MM.1S (cell line): ENCODE measurements at places on chromosomes 16 and 17.

DNA sequence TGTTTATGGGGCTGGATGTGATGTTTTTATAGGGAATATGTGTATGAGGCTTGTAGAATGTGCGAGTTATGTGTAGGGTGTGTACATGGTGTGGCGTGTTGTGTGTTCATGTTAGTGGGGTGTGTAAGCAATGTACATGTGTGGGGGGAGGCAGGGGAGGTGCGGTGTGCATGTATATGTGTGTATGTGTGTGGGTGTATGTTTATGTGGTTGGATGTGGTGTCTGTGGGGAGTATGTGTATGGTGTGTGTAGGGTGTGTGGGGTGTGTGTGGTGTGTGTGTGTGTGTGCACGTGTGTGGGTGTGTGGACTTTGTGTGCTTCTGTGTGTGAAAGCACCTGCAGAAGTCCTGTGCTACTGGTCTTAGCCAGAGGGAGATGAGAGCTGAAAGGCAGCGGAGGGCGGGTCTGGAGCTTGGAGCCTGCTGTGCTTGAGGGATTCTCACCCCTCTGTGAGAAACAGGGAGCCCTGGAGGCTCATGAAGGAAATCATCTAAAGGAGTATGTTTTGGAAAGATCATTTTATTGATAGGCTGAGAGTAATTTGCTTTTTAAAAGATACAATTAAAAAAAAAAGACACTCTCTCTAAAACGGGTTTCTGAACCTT, 222.7 kb downstream of the HS3ST4 start:
- DNase-seq, result no peak

GRCh38 chr16:84603140-84603816, 14.6 kb downstream of the COTL1 start:
- DNase-seq, result no peak

DNA sequence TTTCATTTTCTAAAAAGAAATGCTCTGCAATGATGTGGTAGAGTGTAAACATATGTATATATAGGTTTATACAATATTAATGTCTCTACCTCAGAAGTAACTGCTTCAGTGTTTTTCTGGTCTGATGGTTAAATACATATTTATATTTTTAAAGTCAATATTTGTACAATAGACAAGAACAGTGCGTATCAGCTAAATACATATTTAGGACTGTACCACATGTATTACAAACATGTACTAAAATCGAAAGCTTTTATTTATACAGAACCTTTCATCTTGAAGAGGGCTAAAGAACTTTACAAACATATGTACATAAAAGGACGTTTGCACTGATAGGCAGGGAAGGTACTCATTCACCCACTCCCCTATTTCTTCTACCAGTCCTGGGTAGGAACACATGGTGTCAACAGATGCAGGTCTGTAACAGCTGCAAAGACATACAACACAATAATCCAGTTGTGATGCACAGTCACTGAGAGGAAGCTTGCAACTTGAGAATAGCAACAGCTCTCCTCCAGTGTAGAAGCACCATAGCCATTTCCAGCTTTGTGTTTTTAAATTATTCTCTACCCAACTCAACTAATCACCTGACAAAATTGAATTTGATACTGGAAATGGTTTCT, 206.9 kb upstream of the C17orf78 start:
- no peak for DNase-seq

GRCh38 chr16:49495596-49496355, 122.2 kb downstream of the C16orf78 start:
- DNase-seq, result no peak

DNA sequence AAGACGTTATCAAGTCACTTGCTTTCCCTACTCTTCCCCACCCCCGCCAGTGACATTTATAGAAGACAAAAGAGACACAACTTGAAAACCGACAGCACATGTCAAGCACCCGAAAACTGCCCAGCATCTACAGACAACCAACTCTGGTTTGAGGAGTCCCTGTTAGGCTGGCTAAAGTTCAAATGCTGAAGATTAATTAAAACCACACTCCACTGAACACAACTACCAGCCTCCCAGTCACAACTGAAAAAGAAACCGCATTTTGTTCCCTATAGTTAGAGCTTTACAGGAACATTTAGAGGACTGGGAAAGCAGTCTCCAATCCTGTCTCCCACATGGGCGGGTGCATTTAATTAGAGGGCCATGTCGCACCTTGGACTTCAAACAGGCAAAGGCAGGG, 73.0 kb upstream of the COX10 start:
- DNase-seq, result no peak

DNA sequence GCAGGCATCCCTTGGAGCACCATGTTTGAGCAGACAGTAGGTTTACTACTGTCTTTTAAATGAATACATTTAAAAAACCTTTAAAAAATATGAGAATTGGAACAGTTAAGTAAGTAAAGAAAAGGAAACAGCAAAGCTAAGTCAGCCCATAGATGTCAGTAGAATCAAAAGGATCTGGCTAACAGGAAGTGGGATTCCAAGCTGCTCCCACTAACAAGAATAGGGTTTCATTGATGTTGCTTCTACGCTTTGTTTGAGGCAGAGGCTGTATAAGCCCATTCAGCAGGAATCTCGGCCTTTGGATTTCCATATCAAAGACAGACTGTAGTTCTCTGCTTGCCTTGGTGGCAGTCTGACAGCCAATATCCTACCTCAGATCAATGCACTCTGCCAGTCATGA, 122.9 kb upstream of the ELAC2 start:
- no peak for DNase-seq

GRCh38 chr17:600576-601243, 113.9 kb downstream of the VPS53 start:
- DNase-seq, result no peak

- DNase-seq, result no peak
Measured at GRCh38 chr16:75053791-75054555, 55.1 kb downstream of the ZNRF1 start.

- no peak for DNase-seq
Measured at GRCh38 chr17:22461460-22462145, 769.3 kb downstream of the KCNJ18 start.

GRCh38 chr17:58272367-58273280, 8.1 kb downstream of the MPO start:
- no peak for DNase-seq

DNA sequence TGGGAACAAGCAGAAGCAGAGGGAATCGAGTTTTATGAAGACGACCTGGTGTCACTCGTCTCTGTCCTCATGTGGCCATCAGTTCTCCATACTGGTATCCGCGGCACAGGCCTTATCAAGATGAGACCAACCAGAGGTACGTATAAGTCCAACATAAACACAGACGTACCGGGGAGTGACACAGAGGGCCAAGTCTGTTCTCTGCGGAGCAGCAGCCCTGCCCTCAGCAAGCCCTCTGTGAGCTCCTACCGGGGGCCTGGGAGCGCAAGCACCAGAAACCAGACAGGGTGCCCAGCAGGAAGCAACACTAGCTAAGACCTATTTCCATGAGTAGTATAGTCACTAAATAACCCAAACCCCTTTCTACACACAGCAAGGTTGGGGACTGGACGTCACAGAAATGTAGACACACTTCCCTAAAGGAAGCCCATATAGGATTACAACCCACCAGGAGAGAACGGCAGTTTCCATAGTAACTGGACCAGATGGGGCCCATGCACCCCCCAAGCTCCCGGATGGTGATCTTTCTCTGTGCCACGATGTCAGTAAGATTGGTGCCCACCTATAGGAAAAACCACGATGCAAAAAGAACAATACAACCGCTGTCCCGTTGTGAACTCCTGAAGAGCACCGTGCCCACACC, 911 bp downstream of the ARL16 start:
- no peak for DNase-seq

DNA sequence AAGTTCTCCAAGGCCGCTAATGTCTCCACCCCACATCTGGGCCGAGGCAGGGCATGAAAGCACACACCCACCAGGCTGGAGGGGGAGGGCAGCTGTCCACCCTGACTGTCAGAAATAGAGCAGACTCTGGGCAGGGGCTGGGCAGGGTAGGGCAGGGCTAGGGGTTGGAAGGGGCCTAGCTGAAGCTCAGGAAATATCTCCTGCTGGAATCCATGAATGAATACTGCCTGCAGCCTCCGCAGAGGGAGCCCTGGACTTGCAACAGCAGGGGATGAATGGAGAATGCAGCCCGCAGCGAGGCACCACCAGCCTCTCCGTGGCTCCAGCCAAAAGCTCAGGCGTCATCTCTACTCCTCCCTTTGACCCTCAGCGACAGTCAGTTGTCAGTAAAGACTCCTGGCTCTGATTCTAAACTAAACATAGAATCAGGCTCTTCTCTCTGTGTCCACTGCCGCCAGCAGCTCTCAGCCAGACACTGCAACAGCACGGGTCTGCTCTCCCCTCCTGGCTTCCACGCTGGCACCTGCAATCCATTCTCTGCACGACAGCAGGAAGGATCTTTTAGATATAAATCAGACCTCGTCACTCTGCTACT, 23.9 kb upstream of the NGFR start:
- DNase-seq, result no peak

DNA sequence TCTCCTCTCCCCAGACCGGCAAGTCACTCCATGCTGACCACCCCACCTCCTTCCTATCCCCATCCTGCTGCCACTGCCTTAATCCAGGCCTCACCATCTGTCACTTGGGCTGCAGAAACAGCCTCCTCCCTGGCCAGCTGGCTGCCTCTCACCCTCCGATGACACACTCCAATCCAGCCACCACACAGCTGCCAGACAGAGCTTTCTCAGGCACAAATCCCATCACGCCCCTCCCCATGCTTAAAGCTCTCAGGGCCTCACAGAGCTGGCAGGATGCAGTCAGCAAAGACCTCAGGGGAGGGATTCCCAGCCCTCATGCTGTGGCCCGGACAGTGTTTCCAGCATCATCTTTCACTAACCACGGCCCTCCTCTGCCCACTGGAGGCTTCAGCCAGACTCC, 13.7 kb downstream of the CAMKK1 start:
- DNase-seq, result no peak

DNA sequence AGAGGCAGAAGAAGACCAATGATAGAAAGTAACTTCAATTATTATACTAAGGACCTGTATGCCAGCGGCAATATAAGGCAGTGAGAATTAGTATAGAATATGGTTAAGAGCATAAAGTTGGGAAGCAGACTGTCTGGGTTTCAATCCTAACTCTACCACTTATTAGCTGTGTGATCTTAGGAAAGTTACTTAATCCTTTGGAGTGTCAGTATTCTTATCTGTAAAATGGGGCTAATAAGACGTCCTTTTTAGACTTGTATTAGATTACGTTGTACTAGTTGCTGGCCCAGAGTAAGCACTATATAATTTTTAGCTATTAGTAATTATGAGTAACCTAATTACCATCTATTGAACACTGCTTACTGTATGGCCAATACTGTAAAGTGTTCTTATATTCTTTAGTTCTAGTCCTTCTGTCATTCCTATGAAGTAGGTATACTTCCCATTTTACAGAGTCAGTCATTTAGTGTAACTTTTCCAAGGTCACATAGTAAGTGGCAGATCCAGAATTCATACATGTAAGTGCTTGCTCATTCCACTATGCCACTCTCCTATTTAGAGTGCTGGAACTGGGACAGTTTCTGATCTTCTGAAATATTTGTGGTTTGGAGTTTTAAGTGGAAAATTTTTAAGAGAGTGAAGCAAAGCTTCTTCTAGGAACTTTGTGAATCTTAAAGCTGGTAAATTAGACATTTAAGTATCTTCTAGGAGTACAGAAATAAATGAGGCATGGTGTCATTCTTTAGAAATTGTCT, 22.5 kb downstream of the HEATR9 start:
- DNase-seq, result no peak

DNA sequence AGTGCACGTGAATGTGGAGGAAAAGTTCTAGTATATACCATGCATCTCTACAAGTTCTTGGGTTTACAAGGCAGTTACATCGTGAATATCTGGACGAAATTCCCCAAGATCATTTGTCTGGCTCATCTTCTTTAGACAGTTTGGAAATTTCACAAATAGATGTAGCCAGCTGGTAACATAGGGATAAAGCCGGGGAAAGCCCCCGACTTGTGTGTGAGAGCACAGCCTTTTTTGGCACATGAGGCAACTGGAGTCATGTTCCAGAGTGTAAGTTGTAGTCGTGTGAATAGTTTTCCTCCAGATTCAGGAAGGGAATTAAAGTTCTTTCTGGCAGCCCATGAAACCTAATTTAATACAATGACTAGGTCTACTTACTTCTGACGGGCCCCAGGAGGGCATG, 62.3 kb downstream of the MARCHF10 start:
- no peak for DNase-seq

GRCh38 chr17:145671-146541, 8.5 kb downstream of the SCGB1C2 start:
- no peak for DNase-seq

GRCh38 chr17:43832976-43833829, at the start of gene MPP3:
MPP3 (minus strand) TSS chr17:43833146; CDS start chr17:43831906, 1,240 bp downstream.
- peak; percentile 38 for DNase-seq

DNA sequence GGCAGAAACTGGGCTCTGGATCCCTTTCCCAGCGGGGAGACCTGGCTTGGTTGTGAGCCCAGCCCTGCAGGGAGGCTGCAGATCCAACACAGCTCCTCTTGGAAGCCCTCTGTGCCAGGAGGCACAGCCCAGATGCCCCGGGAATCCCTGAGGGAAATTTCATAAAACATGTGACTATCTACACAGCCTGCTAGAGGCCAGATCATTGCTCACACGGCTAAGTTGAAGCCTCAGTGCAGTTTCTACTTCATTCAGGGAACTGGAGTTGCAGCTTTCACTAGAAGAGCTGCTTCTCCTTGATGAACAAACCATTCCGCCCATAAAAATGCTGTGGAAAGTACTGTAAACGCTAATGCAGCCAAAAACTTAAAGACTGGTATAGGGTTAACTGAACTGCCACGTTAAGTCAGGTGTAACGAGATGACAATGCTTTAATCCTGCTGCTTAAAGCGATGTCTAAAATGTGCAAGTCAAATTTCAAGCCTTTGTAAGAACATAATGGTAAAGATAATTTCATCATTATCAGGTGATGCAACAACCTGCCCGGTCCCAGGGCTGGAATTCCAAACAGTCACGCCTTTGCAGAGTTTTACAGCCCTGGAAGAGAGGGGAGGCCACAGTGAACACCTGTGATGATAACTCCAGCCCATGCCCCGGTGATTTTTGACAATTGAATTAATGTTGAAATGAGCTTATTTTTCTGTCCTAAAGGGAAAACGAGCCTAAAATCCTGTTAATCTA, 172.5 kb downstream of the ZFHX3 start:
- DNase-seq, result no peak

DNA sequence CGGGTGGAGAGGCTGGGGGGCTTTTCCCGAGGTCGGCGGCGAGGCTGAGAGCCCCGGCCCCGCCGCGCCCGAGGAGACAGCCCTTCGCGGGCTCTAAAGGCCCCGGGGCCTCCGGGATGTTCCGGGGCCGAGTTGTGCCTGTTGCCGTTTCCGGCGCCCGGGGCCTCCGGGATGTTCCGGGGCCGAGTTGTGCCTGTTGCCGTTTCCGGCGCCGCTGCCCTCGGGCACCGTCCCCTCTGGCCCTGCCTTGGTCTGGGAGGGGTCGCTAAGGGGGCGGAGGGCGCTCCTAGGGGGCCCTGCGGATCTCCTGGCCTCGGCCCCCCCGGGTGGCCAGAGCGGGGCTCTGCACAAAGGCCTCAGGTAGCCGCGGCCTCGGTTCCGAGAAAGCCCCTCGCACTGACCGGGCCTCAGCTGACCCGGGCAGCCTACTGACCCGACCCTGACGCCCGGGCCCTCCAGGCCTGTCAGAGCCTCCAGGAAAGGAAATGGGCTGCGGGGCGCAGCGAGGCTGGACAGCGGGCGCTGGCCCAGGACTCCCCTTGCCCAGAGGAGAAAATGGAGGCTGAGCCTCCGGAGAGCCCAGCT, 24.2 kb downstream of the ACTG1 start:
- no peak for DNase-seq

- no peak for DNase-seq
Measured at GRCh38 chr16:74186561-74186971, 110.0 kb upstream of the PSMD7 start.
